ENCODE measurements at places on chromosomes 3 and 15.

DNA sequence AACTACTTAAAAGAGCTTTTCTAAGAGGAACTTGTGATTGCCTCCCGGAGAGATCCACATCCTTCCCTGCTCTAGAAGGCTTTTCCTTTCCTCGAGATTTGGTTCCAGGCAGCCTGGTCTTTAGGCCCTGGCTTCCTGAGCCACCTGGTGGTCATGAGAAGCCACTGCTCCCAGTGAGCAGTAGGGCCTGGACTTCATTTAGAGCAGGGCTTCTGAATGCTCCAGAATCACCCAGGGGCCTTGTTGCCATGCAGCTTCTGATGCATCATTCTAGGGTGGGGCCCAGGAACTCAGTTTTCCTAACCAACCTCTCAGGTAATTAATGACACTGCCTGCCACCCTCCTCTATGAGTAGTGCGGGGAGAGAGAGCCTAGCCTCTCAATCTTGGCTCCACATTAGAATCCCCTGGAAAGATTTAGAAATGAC lies 29.6 kb downstream of the PSMD6 start:
- DNase-seq = peak; percentile 9

DNA sequence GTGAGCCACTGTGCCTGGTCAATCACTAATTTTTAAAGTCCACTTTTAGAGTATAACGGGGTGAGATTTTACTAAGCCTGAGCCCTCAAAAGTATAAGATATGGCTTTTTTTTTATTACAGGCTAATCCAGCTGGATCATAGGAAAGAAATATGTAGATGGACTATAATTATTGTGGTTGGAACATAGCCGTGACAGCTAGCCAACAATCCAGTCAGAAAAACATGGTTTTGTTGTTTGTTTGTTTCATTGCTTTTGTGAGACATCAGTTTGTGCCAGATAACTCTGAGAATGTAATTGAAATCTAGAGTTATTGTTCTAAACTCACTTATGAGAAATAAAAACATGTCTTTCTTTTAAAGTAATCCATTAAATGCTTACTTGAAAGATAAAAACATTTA lies 37.3 kb upstream of the ATOSA start:
- no peak for DNase-seq

GRCh38 chr15:95363646-95364045 lies 966.9 kb upstream of the NR2F2 start:
- no peak for DNase-seq

GRCh38 chr3:106265704-106266103 lies 396.9 kb upstream of the CBLB start:
- no peak for DNase-seq

GRCh38 chr3:196268284-196269163 lies 19.0 kb downstream of the PCYT1A start:
- no peak for DNase-seq

- no peak for DNase-seq
Observed at GRCh38 chr3:13509816-13510192, 29.7 kb downstream of the HDAC11 start.

GRCh38 chr3:9397332-9397905 lies at the start of gene SETD5:
Gene SETD5, plus strand, starts transcription at chr3:9397615. Its CDS starts 31,324 bp downstream, at chr3:9428939.
- DNase-seq = peak; percentile 99

DNA sequence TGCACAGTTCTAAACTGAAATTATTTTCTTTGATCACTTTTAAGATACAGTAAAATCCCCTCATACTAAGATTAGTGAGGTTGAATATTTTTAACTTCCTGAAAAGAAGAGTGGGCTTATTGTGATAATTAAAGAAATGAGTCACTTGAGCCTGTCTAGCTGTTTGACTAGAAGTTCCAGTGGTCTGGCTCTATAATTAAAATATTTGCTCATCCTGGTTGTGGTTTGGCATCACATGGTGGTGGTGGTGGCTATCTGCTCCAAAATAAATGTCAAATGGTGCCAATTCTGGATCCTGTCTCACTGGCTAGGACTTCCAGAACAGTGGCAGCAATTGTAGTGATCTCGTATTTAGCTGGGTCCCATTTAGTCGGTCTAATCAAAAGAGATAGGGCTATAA lies 8.6 kb upstream of the TEX9 start:
- DNase-seq = no peak

DNA sequence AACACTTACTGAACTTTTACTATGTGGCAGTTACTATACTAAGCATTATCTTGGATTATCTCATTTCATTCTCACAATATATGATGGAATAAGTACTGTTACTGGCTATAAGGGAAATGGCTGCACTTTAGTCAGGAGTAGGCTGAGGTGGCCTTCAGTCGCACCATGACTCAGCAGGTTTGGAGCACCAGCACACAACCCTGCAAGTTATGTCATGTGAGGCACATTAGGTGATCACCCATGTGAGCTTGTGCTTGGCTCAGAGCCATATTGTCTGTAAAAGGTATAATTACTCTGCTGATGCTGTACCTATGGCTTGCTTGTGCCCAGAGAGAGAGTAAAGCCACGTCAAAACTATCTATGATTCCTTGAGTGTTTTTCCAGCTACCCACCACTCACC lies 54.1 kb upstream of the TIPARP start:
- DNase-seq = no peak

DNA sequence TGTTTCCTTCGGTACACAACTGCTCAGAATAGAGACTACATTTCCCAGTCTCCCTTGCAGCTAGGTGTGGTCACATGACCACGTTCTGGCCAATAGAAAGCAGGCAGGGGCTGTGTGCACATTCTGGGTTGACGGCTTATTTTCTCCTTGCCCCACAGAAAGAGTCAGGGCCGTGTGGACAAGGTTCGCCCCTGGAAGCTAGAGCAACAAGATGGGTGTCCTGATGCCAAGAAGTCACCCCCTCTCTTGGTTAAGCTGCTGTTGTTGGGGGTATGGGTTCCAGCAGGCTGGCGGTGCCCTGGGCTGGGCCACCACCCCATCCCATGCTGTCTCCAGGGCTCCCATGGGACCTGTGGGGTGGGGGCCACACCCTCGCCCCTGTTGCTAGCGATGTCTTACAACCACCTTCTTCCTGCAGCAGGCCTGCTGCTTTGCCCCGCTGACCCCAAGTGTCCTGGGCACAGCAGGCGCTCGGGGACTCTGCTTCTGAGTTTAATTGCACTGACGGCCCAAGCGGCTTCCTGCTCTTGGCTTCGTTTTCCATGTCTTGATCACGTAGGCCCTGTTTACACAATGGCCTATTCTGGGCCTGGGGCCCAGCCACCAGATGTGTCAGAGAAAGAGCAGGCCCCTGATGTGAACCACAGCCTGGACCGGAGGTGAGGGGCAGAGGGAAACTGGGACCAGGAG lies 24.9 kb downstream of the ABTB1 start:
- DNase-seq = no peak

- no peak for DNase-seq
Observed at GRCh38 chr3:128549283-128550112, 56.5 kb upstream of the GATA2 start.

DNA sequence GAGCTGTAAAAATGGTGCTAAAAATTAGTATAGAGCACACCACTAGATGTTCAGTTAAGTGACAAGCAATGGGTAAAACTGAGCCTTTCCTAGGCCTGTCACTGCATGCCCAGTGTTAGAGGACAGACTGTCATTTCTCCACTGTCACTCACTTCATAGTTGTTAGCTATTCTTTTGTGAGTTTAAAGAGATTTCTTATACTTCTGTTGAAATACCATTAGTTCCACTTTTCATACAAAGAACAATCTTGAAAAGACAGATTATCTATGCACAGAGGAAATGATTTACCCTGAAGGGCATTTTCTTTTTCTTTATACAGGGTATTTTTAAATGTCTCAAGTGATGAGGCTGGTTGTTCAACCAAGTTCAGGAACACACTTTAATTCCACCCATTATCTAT lies 28.3 kb upstream of the CHMP2B start:
- no peak for DNase-seq

- no peak for DNase-seq
Observed at GRCh38 chr3:63349583-63350573, 71.8 kb downstream of the SYNPR start.

- no peak for DNase-seq
Observed at GRCh38 chr15:39283531-39283930, 297.3 kb upstream of the THBS1 start.

DNA sequence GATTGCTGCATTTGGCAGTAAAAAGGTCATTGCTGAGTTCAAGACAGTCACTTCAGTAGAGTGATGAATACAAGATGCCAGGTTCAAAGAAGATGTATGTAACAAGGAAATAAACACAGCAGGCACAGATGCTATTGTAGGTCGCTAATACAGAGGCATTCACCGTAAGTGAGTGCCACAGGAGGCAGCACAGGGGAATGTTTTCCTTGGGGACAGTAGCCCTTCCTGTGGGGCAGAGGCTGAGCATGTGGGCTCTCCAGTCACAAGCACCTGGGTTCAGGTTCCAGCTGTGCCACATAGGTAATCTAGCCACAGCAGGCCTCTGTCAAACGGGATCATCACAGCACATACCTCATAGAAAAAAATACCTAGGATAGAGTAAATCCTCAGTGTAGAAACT lies 86.3 kb downstream of the RSL24D1 start:
- DNase-seq = no peak

DNA sequence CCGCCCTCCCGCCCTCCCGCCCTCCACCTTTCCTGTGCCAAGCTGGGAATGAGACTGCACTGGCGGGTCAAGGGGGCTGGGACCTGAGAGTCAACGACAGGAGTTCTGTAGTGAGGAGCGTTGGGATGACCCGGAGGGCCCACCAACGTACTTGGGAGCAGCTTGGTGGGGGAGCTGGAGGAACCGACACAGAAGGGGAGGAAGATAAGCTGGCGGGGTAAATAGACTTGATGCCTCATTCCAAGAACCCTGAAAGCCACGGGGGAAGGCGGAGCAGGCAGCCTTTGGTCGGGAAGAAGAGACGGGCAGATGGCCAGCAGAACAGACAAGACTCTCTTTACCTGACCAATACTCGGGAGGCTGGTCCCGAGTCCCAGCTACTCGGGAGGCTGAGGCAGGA lies 277 bp downstream of the FMN1 start:
- DNase-seq = no peak

DNA sequence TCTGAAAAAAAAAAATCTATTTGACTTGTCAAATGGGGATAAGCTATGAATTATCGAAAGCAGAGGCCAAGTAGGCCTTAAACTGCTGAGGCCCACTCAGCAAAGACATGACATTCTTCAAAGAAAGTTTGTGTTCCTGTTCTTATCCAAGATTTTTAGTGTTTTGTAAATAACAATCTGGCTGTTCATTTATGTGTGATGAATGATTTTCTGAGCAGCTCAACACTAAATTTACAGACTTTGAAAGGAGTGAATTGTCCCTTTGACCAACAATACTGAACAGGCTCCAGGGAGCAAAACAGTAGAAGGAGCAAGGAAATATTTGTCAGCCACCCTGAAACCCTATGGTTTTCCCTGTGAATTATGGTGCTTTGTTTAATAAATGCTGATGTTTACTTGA lies 512.6 kb upstream of the NAALADL2 start:
- DNase-seq = no peak

DNA sequence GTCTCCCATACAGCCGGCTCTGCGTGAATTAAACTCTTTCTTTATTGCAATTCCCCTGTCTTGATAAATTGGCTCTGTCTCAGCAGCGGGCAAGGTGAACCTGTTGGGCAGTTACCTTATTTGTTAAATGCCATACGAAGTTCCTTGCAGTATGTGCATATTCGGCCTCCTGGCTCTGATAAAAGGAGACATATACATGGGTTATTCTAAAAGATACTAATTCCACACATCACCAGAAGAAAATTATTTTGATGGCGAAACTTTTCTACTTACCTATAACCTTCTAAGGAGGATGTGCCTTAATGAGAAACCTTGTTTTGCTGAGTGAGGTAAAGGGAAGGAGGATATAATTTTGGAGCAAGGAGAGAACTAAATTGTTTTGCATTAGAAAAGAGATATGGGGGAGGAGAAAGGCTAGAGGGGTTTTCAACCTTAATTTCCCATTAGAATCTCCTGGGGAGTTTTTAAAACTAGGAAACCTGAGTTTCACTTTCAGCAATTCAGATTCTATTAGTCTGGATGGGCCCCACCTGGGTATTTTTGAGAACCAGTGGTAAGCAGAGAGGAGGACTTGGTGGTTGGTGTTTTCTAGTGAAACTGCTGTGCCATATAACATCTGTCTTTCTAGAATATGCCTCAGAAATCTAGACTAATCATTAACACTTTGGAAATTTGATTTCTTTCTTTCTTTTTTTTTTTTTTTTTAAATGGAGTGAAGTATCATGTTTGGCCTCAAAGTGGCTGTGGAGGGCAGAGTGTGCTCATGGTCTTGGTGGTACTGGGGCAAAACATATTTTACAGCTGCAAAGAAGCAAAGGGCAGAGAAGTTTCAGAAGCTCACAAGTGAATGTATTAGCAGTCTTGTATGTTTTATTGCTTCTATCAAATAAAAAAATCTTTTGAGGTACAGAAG lies 23.0 kb downstream of the NANOGP8 start:
- no peak for DNase-seq

- peak; percentile 11 for DNase-seq
Observed at GRCh38 chr3:42701371-42702065, 1.1 kb downstream of the HHATL start.

DNA sequence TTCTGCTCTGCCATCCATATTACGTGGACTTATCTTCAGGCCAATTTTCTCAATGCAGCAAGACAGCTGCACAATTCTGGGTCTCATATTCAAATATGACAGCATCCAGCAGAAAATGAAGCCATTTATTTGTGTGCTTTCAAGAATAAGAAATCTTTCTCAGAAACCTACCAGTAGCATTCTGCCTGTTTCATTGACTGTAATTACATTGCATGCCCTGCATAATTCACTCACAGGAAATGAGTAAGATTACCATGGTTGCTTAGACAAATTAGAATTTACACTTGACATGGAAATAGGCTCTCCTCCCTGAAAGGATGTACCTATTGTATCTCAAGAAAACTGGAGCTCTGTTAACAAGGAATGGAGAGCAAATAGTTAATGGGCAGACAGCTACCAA lies 346.6 kb upstream of the DCBLD2 start:
- no peak for DNase-seq

- DNase-seq = no peak
Observed at GRCh38 chr15:65912235-65912634, 42.9 kb downstream of the RAB11A start.

DNA sequence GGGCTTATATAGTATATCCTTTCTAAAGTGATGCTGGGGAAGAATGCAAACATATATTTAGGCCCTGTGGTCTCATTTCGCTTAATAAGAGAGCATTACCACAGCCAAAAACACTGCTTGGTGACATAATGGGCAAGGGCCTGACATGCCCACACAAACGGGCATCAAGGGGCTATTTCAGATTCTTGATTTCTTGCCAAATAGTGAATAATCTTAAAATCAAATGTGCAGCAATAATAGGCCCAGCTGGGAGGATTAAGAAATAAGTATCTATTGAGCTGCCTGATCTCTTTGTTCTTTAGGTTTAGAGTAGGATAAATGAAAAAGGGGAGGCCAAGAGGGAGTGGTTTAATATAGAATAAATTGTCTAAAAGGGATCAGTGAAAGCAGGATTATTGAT lies 241.0 kb upstream of the GBE1 start:
- DNase-seq = no peak

DNA sequence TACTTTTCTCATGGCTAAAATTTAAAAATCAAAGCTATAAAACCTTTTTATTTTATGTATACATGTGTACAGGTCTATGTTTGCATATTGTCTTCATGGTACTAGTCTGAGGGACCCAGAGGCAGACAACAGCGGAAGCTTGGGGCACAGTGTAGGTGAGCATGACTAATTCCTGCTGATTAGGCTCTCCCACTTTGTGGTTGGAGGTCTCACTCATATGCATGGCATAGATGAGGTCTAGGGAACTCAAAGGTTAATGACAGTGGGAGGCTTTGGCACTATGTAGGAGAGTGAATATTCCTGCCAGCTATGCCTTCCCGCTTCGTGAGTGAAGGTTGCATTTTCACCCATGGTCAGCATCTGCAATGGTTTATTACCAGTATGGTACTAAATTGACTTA lies 47.5 kb upstream of the AADACL2 start:
- DNase-seq = no peak
